Cardiac fibroblast (primary cell): ENCODE measurements at places on chromosomes 1 and 21.

- DNase-seq = no peak
Measured at GRCh38 chr1:112748396-112748795, 33.3 kb upstream of the PPM1J start.

- DNase-seq = no peak
Measured at GRCh38 chr21:34020005-34020847, 53.2 kb upstream of the MRPS6 start.

GRCh38 chr21:15443740-15444117 is 286.1 kb upstream of the USP25 start:
- no peak for DNase-seq

GRCh38 chr1:83929184-83929583 is 69.7 kb downstream of the TTLL7 start:
- DNase-seq = peak; percentile 57

- no peak for DNase-seq
Measured at GRCh38 chr1:233657466-233657865, 43.6 kb downstream of the KCNK1 start.
